ENCODE measurements at places on chromosomes 11 and 22. TPM values are rescaled to one million over a fixed set of nuclear protein-coding genes. Genes with fewer than 3 reads are reported as not detected.
A peak's percentile ranks its signal among the peaks of the same experiment; 100 is the strongest.

CCDC87 gene
- total RNA-seq, result 0.91 TPM

APOBEC3A gene
- total RNA-seq, result not detected

TREH gene
- 0.21 TPM for total RNA-seq

GNG3 gene
- total RNA-seq, result not detected

MIOX gene
- not detected for total RNA-seq

INS gene
- not detected for total RNA-seq

GRCh38 chr22:36734171-36735058, 30.9 kb upstream of the CACNG2 start:
- H3K27me3 ChIP-seq, result peaks cover 100% of the 10 kb centered on the region
- no peaks in the 10 kb centered on the region for H3K4me1 ChIP-seq
- DNase-seq, result no peak
- H3K36me3 ChIP-seq, result no peaks in the 10 kb centered on the region
- no peak overlapping the region for H3K27ac ChIP-seq

OR2D2 gene
- total RNA-seq, result not detected

C11orf86 gene
- not detected for total RNA-seq

HEPN1 gene
- not detected for total RNA-seq

TAGLN gene
- 4.6 TPM for total RNA-seq

- DNase-seq, result no peak
- no peak overlapping the region for H3K4me3 ChIP-seq
- no peaks in the 10 kb centered on the region for H3K4me1 ChIP-seq
- H3K27me3 ChIP-seq, result peaks cover 83% of the 10 kb centered on the region
- no peak overlapping the region for H3K27ac ChIP-seq
- H3K36me3 ChIP-seq, result no peaks in the 10 kb centered on the region
Measured at GRCh38 chr11:57377107-57377506, 3.8 kb downstream of the PRG3 start.

DNA sequence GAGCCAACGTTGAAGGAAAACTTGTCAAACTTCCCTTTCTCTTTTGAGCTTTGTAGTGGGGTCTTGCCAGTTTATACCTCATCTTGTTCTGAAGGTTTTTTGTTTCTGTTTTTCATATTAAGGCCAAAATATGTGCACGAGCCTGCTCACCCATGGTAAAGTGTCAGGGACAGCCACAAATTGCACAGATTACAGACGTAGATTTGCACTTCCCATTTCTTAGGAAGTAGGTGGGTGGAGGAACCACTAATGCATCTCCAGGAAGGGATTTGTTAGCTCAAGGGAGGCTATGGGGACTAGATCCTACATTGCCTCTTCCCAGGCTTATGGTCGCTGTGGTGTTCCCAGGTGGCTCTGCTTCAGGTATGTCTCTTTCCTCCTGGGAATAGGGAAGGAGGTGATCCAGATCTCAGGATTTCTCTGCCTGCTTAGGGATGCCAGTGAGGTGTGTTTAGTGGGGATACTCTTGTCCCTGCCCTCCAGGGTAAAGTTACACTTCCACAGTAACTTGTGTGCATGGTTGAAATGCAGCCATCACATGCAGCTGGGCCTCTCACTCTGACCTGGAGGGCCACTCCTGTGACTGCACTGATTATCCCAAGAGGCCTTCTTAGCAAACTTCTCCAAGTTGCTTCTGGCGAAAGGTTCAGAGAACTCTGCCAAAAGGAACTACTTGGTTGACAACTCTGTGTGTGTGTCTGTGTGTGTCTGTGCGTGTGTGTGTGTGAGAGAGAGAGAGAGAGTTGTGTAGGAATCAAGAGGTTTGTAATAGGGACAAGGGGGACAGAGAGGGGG, 9.8 kb downstream of the PPFIBP2 start:
- H3K4me1 ChIP-seq, result no peaks in the 10 kb centered on the region
- DNase-seq, result no peak
- no peak overlapping the region for H3K27ac ChIP-seq

NOX4 gene
- total RNA-seq, result not detected

SOX6 gene
- total RNA-seq, result 18.4 TPM

RBM4 gene
- 137 TPM for total RNA-seq

- H3K27me3 ChIP-seq, result peaks cover 17% of the 10 kb centered on the region
- H3K4me1 ChIP-seq, result no peaks in the 10 kb centered on the region
- H3K27ac ChIP-seq, result no peak overlapping the region
- H3K4me3 ChIP-seq, result no peak overlapping the region
- H3K36me3 ChIP-seq, result no peaks in the 10 kb centered on the region
Measured at GRCh38 chr11:107655602-107656001, 56.3 kb downstream of the SLN start.

MRPL23 gene
- 109 TPM for total RNA-seq

GRCh38 chr22:21816787-21817496, 50.5 kb downstream of the MAPK1 start:
- peak overlapping the region; percentile 4 for H3K4me3 ChIP-seq
- H3K4me1 ChIP-seq, result peaks cover 45% of the 10 kb centered on the region
- H3K27ac ChIP-seq, result peak overlapping the region; percentile 82
- peaks cover 17% of the 10 kb centered on the region for H3K36me3 ChIP-seq

GRCh38 chr11:128551058-128551457, 36.3 kb downstream of the ETS1 start:
- no peak overlapping the region for H3K27ac ChIP-seq
- no peak for DNase-seq

SAA2 gene
- total RNA-seq, result 22.0 TPM

DNA sequence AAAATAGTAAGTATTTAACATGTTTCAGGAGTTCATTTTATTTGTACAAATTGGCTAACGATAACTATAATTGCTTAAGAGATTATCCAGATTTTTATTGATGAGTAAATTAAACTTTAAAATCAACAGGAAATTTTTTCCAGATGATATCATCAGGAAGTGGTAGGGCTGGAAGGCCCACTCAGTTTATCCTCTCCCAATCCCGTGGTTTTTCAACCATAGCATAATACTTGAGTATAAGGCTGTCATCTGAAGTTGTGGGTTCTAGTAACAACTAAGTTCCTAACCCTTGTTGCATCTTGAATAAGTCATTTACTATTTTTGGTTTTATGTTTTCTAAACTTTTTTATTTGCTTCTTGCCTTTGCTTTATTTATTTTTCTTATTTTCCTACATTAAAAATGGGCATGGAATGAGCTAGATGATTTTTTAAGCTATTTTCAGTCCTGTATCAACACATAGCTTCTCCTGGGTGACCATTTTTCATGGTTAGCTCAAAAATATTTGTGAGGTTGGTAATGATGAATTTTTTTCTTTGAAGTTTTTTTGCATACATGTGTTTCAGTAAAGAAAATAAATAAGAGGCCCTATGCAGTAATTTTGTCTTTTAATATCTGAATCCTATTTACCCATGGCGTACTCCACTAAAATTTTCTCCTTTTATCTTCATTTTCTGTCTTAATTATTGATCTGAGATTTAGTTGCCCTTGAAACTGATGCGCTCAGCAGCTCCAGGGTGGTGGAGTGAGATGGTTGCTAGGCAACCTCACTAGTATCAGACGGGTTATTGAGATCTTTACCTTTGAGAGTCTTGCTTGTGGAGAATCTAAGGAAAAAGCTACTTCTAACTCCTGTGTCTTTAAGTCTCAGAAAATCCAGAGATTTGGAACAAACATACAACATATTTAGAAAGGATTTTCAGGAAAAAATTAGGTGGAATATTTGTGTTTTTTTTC, 452.0 kb upstream of the CCDC179 start:
- no peak overlapping the region for H3K27ac ChIP-seq
- no peak overlapping the region for H3K4me3 ChIP-seq
- H3K36me3 ChIP-seq, result no peaks in the 10 kb centered on the region
- H3K27me3 ChIP-seq, result no peaks in the 10 kb centered on the region

DNA sequence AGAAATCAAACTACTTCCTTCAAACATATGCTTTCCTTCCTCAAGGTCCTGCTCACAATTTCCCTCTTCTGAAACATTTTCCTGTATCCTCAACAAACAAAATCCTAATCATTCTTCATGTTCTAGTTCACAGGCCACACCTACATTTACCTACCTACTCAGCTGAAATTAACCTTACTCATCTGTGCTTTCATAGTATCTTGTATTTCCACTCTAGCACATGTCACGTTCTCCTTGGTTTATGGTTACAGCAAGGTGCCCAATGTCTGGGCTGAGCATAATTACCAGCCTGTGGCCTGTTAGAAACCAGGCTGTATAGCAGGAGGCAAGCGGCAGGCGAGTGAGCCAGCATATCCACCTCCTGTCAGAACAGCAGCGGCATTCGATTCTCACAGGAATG, 13.2 kb downstream of the DCUN1D5 start:
- peaks cover 10% of the 10 kb centered on the region for H3K36me3 ChIP-seq
- no peaks in the 10 kb centered on the region for H3K27me3 ChIP-seq
- H3K27ac ChIP-seq, result no peak overlapping the region
- H3K4me1 ChIP-seq, result no peaks in the 10 kb centered on the region
- no peak for DNase-seq

DNA sequence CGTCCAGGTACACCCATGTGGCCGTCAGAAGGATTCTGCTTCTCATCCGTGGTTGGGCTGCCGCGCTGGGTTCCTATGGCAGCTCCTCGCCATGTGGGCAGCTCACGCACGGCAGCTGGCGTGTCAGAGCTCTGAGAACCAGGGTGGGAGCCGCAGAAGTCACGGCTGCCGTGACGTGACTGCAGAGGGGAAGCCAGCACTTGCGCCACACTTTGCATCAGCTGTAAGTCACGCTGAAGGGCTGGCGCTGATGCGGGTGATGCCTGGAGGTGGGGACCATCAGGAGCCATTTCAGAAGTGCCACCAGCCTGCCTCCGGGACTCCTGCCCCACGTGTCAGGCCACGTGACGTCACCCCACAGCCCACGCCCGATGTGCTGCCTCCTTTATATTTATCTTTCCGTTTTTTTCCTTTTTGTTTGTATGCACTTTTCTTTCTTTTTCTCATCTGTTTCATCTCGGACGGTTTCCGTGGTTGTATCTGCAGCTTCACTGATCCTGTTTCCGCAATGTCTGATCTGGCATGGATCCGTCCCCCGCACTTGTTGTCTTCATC, 133.2 kb downstream of the IGLL1 start:
- H3K36me3 ChIP-seq, result no peaks in the 10 kb centered on the region
- H3K4me3 ChIP-seq, result no peak overlapping the region
- no peak for DNase-seq

- H3K4me3 ChIP-seq, result no peak overlapping the region
- H3K27ac ChIP-seq, result no peak overlapping the region
- H3K27me3 ChIP-seq, result no peaks in the 10 kb centered on the region
- H3K36me3 ChIP-seq, result no peaks in the 10 kb centered on the region
Measured at GRCh38 chr11:112106070-112106469, 19.4 kb downstream of the SDHD start.

C11orf91 gene
- total RNA-seq, result 5.8 TPM

- H3K4me1 ChIP-seq, result no peaks in the 10 kb centered on the region
- H3K4me3 ChIP-seq, result no peak overlapping the region
- no peak for DNase-seq
- no peaks in the 10 kb centered on the region for H3K36me3 ChIP-seq
Measured at GRCh38 chr22:44555046-44555445, 57.0 kb upstream of the RTL6 start.

OR8D1 gene
- total RNA-seq, result not detected

OR51B2 gene
- total RNA-seq, result not detected

DNA sequence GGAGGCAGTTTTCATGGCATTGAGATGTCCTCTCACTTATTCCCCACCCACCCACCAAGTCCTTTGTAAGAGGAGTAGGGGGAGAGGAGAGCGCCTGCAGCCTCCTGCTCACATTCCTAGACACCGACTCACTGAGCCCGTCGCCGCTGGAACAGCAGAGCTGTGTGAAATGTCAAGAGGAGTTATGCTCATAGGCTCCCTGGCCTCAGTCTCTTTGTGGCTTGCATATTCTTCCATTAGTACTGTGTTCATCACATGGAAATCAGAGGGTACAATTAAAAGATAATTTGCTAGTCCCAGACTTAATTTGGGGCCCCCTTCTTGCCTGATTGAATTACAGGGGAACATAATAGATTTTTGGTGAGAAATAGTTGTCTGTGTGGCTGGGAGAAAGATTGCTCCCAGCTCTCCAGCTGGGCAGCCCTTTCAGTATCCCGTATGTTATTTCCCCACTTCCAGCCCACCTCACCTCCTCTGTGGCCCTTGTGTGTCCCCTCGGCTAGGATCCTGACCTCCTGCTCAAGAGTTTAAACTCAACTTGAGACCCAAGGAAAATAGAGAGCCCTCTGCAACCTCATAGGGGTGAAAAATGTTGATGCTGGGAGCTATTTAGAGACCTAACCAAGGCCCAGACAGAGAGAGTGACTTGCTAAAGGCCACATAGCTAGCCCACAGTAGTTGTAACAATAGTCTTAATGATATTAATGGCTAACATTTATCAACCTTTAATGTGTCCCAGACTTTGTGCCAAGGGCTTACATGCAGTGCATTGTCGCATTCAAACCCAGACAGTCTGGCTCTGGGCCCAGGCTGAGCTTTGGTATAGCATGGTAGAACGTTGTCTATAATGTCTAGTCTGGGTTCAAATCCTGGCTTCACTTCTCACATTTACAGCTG, 32.2 kb downstream of the LIMK2 start:
- peaks cover 60% of the 10 kb centered on the region for H3K4me1 ChIP-seq
- H3K36me3 ChIP-seq, result peaks cover 10% of the 10 kb centered on the region
- peak overlapping the region; percentile 50 for H3K4me3 ChIP-seq
- peak; percentile 63 for DNase-seq

- H3K27me3 ChIP-seq, result no peaks in the 10 kb centered on the region
- H3K4me3 ChIP-seq, result no peak overlapping the region
- DNase-seq, result no peak
- H3K4me1 ChIP-seq, result peaks cover 31% of the 10 kb centered on the region
Measured at GRCh38 chr11:48020092-48020755, 39.9 kb downstream of the PTPRJ start.

GRCh38 chr11:122604621-122605020, 50.9 kb upstream of the UBASH3B start:
- no peak for DNase-seq
- no peak overlapping the region for H3K27ac ChIP-seq
- H3K27me3 ChIP-seq, result peaks cover 14% of the 10 kb centered on the region
- no peak overlapping the region for H3K4me3 ChIP-seq
- no peaks in the 10 kb centered on the region for H3K36me3 ChIP-seq

DNA sequence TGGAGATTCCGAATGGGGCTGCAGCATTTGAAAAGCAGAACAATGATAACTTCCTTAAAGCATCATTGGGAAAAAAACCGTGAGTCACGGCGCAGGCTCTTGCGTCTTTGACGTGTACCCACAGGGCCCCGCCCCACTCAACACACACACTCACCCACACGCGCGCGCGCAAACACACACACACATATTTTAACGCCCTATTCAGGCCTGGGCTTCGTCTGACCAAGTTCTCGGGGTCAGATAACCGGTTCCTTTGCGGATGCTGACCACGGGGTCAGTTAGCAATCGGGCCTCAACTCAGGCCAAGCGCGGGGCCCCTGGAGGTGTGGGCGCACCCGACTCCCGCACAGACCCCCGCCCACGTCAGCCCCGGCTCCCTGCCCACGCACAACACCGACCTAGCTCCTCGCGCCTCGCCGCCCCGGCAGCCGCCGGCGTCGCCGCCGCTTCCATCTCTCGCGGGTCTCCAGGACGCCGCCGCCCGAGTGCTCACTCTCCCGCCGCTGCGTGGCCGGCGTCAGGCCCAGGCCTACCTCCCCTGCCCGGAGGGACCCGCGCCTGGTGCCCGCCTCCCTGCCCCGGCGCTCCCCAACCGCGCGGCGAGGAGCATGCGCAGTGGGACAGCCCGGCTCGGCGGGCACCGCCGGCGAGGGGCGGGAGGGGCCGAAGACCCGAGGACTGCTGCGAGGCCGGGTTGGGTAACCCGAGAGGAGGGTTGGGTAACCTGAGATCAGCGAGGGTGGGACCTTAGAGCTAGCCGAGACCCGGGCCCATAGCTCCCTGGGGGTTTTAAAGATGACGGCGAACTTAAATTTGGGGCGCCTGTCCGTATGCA, at the start of gene SLC36A4:
Gene SLC36A4 (minus strand): TSS at position 612 of the 835 bp plus-strand sequence. CDS start 159 bp downstream, at position 453.
- peak; percentile 75 for DNase-seq
- H3K36me3 ChIP-seq, result peaks cover 15% of the 10 kb centered on the region
- no peaks in the 10 kb centered on the region for H3K27me3 ChIP-seq
- H3K4me1 ChIP-seq, result peaks cover 8% of the 10 kb centered on the region
- H3K27ac ChIP-seq, result peak within 1 kb of the TSS; percentile 93
